ENCODE measurements at places on chromosomes 5 and 9.

DNA sequence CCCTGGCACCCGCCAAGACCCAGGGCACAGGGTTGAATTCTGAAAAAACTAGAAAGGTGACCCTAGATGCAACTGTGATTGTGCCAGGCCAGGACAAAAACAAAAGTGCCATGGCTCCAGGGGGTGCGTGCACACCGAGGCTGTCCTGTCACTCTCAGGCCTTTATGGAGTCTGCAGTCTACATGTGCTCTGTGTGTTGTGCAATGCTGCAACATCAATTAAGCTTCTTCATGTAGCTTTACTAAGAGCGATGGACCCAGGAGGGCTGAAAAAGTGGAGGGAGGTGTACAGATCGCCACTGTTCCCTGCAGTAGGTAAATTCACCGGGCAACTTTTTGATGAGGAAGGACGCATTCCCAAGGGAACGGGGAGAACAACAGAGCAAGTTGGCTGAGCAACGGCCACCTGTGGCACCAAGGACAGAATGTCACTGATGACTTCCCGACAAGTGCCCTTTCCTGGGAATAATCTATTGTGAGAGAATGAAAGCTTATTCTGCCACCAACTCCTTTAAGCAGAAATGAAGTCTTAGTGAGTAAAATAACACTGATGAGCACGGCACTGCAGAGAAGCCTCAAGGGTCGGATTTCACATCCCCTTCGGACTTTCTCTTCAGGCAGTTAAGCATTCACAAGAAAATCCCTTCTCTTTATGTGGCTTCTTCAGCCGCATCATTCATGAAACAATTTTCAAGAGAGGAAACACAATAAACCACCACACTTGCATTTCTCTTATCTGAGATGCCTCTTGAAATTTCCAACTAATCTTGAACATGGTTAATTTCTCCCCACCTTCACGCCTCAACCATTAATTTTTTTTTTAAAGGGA lies 149.6 kb downstream of the DROSHA start:
- DNase-seq = no peak

DNA sequence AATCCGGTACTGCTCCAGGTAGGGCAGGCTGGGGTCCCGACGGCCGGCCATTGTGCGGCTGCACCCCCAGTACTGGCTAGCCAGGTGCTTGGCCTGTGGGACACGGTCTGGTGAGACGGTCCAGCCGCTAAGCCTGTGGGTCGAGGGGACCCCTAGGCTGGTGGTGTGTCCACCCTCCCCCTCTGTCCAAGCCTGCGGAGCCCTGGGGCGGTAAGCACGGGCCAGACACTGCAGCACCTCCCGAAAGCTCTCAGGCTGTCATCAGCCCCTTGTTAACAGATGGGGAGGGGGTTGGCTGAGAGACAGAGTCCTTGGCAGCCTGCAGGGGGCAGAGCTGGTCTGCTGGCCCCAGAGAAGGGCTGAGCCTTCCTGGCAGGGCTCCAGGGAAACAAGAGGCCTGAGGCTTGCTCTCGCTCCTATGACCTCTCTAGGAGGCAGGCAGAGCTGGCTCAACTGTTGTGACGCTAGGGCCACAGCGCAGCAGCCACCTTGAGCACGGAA lies 11.8 kb upstream of the MRNIP start:
- no peak for DNase-seq

DNA sequence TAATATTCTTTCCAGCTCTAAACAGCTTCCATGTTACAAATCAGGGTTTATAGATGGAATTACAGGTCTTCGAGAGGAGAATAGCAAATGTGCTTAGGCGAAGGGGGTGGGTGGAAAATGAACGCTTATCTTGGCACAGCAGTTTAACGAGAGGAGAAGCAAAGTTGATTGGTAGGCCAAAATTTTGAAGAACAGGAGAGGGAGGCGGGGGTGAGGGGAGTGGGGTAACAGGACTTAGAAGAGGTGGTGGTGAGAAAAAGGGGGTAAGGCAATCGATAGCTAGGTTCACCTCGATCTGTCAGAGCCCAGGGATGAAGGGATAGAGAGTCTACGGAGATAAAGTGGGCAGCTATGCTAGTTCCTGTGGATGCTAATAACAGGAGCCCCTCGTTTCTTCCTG lies 764 bp downstream of the ANKRA2 start:
- no peak for DNase-seq

- no peak for DNase-seq
These were observed 12.3 kb downstream of the PCBD2 start for GRCh38 chr5:134917070-134917815.

- DNase-seq = no peak
These were observed 1.9 kb upstream of the ERBIN start for GRCh38 chr5:65924366-65925043.

Measured in T-helper 17 cell (primary cell).